Fibroblast of skin of right biceps (primary cell): ENCODE measurements at places on chromosomes 7 and 10.
A peak's percentile ranks its signal among the peaks of the same experiment; 100 is the strongest.

- peak; percentile 44 for DNase-seq
Measured at GRCh38 chr10:91296471-91296870, 76.0 kb downstream of the PCGF5 start.

- no peak for DNase-seq
Measured at GRCh38 chr7:84228526-84228925, 33.9 kb upstream of the SEMA3A start.

GRCh38 chr10:14261336-14261735 lies 69.4 kb downstream of the FRMD4A start:
- DNase-seq = no peak

- DNase-seq = no peak
Measured at GRCh38 chr10:113533801-113534200, 19.1 kb upstream of the HABP2 start.

GRCh38 chr7:32072397-32072796 lies 2.2 kb upstream of the PDE1C start:
- DNase-seq = no peak

DNA sequence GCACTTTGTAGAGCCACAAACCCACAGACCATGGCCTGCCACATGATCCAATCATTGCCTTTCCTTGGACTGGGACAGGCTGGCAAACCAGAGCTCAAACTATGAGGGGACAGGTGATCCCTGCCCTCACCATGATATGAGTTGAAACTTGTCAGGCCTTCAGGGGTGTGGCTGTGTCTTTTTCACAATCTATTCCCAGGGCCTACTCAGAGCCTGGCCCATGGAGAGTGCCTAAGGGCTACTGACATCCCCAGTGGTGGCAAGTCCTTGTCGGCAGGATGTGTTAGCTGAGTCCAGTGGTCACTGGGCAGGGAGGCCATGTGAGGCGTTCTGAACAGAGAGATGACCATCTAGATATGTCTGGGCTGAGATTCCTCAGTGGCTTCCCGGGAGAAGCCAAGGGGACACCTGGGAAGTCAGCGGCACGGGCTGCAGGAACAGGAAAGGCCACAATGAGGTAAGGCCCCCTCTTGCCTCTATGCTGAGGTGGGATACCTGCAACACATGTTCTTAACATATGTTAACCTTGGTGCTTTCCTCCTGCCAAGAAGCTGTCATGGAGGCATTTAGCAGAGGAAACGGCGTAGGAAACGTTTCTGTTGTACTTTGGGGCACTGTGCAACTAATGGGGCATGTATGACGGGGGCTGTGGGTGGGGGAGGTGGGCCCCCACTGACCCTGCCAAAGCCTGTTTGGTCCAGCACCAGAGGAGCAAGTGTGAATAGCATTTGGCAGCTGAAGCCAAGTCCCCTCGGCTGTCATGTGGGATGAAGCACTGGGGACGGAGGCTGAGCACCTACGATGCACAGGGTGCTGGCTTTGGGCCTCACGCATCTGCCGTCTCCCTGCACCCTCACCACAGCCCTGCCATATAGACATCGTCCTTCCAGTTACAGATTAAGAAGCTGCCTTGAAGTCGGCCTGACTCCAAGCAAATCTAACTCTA lies 384.0 kb downstream of the RPS24 start:
- DNase-seq = no peak

DNA sequence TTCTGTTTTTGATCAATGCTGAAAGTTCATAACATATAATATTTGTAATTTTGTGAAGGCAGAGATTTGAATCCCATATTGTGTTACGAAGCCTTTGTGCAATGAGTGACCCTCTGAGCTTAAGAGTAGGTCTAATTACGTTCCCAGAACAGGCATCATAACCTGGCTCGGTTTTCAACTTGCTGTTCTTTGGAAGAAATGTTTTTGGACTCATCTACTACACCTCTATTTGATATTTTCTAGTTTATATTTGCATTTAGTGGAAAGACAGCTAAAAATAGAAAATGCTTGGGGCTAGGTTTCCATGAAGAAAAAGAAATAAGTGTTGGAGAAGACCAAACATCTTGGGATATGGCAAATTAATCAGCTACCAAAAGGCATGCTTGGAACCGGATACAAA lies 234.8 kb downstream of the AGMO start:
- no peak for DNase-seq

- DNase-seq = no peak
Measured at GRCh38 chr7:149007611-149008010, 20.7 kb downstream of the PDIA4 start.

DNA sequence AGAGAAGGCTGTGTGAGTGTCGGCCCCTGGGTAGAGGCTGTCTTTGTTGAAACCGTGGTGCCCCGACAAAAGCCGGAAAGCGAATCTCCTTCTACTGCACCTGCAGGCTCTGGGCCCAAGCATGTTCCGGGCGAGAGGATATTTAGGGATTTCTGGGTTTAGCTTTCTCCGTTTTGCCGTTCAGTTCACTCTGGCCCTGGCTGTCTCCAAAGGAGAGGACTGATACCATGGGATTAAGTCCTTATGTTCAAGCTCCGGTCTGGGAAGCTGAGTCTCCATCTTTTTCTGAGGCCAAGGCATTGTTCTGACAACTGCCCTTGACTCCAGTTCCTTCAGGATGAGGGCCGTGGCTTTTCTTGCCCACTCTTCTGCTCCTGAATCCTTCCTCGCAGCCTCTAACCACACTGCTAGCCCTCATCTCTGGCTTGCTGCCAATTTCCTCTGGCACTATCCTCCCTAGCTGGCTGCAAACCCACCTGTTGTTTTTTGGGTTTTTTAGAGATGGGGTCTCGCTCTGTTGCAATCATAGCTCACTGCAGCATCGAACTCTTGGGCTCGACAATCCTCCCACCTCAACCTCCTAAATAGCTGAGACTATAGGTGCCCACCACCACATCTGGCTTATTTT lies 206.8 kb downstream of the SKIDA1 start:
- DNase-seq = no peak

DNA sequence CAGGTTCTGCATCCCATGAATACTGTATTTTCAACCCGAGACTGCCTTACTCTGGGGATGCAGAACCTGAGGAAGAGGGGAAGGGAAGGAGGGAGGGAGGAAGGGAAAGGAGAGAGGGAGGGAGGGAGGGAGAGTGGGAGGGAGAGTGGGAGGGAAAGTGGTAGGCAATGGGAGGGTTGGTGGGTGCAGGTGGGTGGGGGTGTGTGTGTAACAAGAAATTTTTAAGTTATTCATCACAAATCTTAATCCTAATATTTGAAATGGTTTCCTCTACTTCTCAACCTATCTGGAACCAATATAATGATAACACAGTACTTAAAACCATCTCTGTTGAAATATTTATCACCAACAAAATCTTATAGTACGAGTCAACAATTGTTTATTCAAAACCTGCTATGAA lies 68.0 kb downstream of the PDSS1 start:
- DNase-seq = no peak

- no peak for DNase-seq
Measured at GRCh38 chr10:50885097-50885859, at the start of gene A1CF. TSS of gene A1CF (minus strand) at chr10:50885627. CDS start at chr10:50859940, 25,687 bp downstream.

DNA sequence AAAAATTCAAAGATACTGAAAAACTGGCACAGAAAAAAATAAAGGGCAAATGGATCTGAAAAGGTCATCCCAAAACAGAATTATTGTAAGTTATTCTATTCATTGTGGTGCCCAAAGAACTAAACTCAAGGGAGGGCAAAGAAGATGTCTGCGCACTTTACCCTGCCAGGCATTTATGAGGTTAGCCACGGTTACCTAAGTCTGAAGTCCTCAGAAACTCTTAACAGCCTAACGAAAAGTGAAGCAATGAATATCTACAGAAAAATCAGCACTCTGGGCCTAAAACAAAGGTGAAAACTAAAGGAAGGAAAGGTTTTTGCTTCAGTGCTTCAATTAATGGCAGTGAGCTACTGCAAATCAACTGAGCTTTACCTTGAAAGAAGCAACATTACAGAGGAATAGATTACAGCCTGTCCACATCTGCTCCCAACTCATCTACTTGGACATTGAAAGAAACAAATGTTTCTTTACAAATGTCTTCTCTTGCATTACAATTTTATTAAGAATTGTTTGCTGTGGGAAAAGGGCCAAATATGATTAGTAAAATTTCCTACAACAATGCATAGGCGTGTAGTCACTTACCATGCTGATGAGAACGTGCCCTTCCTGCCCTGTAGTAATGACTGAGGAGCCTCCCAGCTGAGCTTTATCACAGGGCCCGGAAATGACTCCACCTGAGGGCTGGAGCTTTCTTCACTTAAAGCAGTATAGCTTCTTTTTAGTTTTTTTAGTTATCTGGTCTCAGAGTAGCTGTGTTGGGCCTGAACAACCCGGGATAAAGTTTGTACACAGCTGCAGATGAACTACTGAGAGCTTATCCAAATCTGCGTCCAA lies at the start of gene TUBAL3:
TUBAL3 (minus strand) TSS at position 621 of the 834 bp plus-strand sequence; CDS start at position 585, 36 bp downstream.
- no peak for DNase-seq

DNA sequence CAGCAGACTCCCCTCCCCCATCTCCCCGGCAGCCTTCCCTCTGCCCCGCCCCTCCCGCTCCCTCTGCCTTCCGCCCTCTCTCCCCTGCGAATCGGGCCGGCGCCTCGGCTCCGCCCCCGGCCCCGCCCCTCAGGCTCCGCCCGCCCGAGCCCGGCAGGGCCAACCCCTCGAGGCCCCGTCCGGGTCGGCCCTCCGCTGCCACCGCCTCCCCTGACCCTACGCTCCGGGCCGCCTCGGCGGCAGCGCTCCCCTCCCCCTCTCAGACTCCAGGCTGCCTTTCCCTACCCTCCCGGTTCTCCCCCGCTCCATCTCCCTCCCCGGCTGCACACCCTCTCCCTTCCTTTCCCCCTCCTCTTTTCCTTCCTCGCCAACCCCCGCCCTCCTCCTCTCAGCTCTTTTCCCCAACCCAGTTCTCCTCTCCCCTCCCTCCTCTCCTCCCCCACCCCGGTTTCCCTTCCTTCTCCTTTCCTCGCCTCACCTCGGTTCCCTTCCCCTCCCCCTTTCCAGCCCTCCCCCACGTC lies 1.6 kb downstream of the ZNF467 start:
- DNase-seq = peak; percentile 91

DNA sequence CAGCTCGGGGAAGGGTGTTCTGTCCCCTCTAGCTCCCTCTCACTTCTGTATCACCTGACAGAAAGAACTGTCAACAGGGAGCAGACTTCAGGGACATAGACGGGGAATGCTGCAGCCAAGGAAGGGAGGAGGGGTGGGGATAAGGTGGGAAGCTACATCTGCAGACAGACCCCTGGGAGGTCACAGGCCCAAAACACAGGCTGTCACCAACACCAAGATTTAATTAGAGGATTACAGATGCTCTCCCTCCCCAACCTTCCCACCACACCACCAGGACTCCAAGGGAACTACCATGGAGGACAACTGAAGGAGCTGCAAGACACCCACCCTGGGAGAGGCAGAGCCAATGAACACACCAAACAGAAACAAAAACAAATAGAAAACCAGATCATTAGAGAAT lies 425.2 kb upstream of the VSTM2A start:
- no peak for DNase-seq

- DNase-seq = no peak
Measured at GRCh38 chr10:95628786-95629185, 27.7 kb downstream of the ALDH18A1 start.

GRCh38 chr10:102726274-102726673 lies 11.8 kb downstream of the SFXN2 start:
- DNase-seq = no peak

GRCh38 chr7:158028290-158028941 lies 559.2 kb downstream of the PTPRN2 start:
- no peak for DNase-seq

GRCh38 chr7:30930621-30931020 lies 19.0 kb downstream of the AQP1 start:
- DNase-seq = no peak

GRCh38 chr10:12637649-12638048 lies 288.3 kb downstream of the CAMK1D start:
- DNase-seq = no peak

DNA sequence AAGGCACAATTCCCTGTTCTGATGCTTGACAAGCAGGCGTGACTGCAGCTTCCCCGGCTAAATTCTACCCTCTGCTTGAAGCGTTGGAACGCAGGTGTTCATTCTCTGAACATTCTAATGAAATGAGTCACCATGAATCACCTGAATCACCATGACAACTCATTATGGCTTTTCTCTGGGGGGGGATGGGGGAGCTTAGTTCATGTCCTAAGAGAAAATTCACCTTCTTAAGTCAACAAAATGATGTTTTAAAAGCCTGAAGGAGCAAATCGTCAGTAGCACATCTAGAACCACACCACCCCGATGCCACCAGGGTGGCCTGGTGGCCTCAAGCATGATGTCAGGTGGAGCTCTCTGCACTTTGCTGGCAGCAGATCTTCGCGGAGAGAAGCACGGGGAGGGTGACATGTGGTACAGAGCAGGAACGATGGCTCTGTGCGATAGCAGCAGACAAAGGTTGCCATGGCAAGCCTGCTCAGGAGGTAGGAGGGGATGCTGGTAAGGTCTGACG lies 33.7 kb downstream of the DDC start:
- peak; percentile 20 for DNase-seq

DNA sequence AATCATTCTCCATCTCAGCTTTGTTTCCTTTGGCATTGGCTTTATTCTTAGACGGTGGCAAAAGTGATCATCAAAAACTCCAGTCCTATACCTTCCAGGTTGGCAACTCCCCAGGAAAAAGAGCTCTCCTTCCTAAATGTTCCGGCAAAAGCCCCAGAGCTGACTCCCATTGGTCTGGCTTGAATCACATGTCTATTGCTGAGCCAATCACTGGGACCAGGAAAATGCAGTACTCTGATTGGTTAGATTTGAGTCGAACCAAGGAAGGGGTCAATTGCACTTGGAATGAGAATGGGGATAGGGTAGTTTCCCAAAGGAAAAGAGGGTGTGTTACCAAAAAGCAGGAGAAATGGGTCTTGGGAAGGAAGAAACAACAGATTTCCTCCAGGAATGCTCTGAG lies 22.3 kb downstream of the LEP start:
- DNase-seq = no peak

DNA sequence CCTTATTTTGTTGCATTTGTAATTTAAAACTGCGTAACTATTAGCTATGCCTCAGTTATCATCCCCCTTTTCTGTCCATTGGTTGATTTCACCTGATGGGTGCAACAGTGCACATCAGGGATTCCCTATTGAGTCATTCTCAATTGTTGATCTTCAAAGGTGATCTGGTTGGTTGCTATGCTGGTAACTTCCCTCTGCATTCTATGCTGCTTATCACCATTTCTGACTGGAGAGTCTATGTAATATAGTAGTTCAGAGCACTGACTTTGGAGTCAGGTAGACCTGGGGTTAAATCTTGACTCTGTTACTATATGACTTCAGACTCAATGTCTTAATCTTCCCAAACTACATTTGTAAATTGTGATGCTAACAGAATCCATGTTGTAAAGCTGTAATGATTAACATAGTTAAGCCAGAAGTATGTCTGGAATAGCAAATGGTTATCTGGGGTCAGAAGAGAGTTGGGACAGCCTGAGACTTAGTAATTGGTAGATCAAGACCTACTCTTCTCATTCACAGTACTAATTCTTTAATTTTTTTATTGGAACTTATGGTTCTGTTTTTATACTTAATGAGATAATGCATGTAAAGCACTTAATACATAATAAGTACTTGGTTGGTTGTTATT lies 38.1 kb downstream of the EXOC6 start:
- DNase-seq = no peak

DNA sequence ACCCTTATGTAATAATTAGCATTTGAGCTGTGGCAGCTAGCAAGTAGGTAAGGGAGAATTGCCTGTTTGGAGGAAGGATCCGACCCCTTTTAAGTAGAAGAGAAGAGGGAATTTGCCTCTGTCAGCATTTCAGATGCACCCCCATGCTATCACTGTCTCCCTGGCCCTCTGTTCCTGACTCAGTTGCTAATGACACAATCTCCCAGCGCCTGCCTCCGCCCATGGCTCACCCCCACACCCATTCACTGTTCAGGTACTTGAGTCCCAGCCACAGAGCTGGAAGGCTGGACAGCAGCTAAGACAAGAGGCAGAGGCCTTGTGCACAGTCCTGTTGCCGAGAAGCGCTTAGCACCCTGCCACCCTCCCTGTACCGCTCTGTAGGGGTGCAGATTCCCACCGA lies 512.3 kb upstream of the GALNT17 start:
- no peak for DNase-seq
